ENCODE measurements at places on chromosomes 2 and 18. TPM values are rescaled to one million over a fixed set of nuclear protein-coding genes. Genes with fewer than 3 reads are reported as not detected.

DNA sequence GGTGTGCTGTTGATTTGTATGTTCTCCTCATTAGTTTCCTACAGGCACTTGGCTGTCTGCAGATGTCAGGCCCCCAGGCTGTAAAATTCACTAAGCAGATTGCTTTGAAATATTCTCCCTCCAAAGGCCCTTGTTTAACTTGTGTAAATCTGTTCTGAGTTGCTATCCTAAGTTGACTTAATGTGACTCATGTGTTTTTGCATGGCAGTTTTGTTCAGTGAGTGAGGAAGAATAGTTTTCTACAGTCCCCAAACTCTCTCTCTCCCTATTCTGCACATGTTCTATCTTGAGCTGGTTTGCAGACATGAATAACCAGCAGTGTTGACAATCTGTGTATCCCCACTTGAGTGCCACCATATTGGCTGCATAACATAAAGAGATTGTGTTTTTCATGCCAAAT is 1005.4 kb upstream of the DDX18 start:
- DNase-seq = no peak

Gene ATG9A
- 33.9 TPM for total RNA-seq

DNA sequence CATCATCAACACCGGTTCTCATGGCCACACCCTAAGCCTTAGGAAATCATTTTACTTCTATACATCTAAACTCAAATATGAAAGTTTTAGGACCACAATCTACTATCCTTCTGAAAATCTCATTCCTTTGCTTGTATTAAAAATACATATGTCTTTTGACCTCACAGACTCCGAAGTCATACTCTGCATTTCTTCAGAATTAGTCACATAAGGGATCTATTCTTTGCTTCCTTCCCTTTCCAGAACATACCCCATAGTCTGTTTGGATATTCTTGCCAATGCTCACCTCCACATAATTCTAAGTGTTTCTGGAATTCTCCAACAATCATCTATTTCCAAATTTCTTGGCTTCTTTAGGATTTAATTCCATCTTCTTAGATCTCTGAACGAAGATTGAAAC is 14.2 kb upstream of the DSG1 start:
- DNase-seq = no peak

DNA sequence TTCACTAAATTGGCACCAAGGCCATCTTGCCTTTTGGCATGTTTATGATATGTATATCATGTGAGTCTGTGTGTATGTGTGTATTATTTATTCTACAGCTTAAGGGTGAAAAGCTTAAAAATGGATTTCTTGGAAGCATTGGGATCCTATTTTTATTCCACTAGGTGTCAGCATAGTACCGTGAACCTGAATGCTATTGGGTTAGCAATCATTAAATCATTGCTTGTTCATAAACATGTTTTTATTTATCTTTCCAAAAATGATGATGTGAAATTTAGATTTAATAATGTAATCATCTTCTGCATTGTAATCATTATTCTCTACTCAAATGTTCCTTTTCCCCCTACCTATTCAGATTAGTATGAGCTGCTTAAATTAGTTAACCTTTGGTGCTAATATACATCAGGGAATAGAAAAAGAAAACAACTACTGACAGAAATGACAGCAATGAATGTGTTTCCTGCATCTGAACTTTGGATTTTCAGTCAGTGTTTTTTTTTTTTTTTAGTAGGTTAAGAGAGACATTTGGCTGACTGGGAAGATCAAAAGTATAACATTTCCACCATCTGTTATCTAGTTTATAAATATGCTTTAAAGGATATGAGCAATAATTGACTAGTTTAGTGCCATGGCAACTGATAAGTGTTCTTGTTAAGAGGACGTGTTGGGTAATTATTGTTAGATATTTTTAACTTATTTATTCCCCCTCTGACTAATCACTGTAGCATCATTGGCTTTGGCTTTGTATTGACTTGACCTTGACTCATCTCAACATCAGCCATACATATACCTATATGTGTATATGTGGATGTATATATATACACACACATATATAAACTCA is 14.1 kb upstream of the ZSWIM2 start:
- no peak for DNase-seq

DNA sequence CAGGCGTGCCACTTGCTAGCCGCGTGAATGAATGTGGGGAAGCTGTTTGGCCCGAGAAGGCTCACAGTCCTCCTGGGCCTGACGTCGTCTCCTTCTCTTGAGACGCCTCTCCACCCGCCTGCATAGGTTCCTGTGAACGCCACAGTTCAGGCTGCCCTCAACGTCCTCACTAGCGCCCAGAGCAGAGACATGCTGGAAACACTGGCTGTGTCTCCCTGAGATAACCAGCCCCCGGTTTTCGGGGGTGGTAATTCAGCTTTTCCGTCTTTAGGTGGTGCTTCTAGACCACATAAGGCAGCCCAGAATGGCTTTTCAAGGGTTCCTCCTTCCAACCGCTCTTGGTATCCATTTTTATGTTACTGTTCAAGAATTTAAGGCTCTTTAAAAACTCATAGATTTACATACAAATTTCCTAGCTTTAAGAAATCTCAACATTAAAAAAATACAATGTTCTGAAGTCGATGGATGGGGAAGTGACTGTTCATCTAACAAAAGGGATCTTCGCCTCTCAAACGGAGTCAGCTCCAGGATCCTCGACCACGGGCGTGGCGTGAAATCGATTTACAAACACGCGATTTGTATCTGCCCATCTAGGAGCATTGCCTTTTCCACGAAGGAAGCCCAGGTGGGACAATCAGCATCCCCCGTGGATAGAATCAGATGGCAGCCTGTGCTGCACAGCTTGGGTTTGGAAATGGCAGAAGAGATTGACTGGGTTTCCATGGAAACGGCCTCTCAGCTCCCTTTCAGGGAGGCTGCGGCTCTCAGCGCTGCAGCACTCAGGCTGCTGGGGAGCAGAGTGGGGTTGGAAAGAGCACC is 110.6 kb upstream of the PXDN start:
- DNase-seq = no peak

DNA sequence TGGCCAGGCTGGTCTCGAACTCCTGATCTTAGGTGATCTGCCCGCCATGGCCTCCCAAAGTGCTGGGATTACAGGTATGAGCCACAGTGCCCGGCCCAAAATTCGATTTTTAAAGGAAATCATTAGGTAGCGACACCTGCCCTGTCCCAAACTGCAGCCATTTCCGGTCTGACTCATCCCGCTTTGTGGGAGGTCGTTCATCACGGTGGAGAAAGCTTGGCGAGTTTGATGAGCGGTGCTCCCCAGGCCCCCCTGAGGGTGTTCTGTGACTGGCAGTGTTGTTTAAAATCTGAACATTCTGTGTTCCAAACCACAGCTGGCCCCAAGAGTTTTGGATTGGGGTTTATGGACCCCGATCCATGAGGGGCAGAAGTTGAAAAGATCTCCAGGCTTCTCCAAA is 53.0 kb upstream of the GLI2 start:
- DNase-seq = no peak

- no peak for DNase-seq
These were observed 365.1 kb upstream of the ETAA1 start for GRCh38 chr2:67032076-67032475.

DNA sequence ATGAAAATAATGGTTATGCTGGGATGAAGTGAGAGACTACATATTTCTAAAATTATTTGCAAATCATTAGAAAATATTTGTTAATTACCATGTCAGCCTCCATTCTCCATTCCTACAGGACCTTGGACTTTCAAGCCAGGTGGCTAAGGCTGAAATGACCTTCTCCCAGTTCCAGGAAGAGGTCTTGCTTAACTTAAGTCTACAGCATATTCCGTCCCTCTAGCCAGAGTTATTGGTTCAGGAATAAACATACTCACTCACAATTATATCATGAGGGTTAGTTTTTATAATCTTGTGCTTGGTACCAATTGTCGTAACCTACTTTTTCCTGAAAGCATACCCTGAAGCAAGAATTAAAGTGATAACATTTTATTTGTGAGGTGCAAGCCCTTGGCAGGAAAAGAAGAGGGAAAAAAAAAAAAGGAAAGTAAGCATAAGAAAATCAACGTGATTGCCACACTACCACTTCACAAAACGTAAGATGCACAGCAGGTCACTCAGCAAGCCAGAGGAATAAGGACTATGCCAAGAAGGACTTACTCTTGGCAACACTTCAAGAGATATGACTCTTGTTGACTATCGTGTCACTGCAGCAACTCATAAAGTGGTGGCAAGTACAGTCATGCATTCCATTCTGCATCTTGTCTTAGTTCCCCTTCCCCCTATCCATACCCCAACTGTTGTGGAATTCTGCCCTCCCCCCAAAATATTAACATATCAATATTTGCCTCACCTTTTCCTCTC is 479.1 kb downstream of the MBD2 start:
- no peak for DNase-seq

DNA sequence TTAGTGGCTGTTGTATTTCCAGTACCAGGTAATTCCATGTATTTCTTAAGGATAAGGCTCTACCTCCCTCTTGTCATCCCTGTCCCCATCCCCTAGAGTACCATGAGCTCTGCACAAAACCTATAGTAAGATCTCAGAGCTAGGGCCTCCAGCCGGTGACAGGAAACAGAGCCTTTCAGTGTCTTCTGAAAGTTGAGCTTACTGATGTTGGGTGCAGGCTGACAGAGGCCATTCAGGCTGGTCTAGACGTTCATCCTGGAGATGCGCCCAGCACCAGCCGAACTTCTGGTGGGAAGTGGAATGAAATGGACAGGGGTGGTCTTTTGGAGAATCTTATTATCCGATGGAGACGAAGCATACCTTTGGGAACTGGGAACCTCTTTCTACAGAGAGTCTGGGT is 16.7 kb upstream of the LYPD6B start:
- no peak for DNase-seq

DNA sequence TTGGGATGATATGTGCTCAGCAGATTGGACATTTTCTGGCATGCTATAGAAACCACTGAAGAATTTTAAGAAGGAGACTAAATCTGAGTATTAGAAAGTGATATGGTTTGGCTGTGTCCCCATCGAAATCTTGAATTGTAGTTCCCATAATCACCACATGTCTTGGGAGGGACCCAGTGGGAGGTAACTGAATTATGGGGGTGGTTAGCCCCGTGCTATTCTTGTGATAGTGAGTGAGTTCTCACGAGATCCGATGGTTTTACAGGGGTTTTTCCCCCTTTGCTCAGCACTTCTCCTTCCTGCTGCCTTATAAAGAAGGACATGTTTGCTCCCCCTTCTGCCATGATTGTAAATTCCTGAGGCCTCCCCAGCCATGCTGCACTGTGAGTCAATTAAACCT is 535.9 kb upstream of the VRK2 start:
- DNase-seq = no peak

DNA sequence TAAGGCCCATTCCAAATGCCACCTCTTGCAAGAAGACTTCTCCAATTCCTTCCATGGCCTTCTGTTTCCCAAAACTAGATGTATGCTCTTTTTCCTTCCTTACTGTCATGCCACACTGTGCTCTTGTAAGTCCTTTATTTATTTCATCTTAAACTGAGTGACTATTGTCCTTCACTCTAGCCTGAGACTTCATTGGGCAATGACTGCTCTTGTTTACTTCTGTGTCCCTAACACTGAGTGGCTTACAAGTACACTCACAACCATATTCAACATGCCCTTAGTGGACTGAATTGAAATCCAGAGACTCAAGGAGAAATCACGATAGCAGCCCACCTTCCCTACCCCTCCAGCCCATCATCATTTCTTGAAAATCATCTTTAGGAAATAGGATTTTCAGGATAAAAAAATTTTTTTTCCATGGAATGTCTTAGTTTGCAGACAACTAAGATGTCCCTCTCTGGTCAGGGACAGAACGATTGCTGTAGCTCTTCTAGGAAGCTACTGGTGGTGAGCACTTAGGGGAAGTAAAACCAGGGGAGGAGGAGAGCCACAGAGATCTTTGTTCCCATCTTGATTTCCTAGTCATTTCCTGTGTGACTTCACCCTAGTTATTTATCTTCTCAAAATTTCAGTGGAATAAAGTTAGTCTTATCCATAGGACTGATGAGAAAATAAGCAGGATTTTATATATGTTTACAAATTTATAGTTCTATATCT is 80.7 kb downstream of the CYRIA start:
- DNase-seq = no peak

DNA sequence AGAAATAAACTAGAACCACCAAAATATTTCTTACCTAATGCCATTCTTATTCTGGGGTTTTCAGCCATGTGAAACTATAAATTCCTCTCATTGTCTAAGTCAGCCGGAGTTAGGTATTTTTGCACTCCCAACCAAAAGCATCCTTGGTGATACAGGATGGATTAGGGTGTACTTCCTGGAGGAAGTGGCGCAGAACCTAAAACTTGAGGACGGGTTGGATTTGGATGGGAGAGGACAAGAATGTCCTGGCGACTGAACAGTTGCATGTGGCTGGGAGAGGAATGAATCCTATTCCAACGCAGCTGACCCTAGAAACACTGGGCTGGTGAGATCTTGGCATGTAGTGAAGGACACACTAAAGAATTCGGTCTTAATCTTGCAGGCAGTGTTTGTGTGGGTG is 58.5 kb downstream of the E2F6 start:
- DNase-seq = no peak

DNA sequence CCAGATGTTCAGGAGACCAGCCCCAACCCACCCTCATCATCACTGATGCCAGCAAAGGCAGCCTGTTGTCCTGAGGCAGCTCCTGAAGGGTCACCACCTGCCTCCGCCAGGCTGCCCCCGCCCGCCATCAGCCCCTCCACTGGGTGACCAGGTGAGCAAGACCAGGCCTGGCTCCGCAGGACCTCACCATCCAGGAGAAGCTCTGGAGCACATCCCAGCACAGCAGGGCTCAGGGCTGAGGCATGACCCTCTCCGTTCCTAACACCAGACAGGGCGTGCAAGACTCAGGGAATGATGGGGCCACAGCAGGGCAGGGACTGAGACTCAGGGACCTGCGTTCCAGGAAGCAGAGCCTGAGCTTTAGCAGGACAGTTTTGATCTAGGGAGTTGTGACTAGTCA is 218.8 kb upstream of the RAB6C start:
- DNase-seq = no peak

DNA sequence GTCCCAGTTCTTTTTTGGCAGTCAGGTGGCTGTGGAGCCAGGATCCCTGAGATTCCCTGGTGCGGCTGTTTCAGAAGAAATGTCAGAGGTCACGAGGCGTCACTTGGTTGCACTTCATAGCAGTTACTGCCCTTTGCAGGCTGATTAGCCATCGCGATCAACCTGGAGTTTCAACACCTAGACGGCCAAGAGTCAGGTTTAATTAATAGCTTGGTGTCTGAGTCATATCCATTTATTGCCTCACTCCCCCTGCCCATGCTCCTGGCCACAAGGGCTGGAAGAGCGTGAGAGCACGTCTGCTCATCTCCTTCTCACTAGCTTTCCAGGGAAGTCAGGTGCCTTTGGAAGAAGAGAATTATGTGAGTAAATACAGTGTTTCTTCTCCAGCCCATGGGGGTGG is 552.3 kb downstream of the TSN start:
- DNase-seq = no peak

Gene TACR1
- total RNA-seq = 3.4 TPM

Gene GPR75
- total RNA-seq = 4.3 TPM

Gene GPBAR1
- 1.6 TPM for total RNA-seq

DNA sequence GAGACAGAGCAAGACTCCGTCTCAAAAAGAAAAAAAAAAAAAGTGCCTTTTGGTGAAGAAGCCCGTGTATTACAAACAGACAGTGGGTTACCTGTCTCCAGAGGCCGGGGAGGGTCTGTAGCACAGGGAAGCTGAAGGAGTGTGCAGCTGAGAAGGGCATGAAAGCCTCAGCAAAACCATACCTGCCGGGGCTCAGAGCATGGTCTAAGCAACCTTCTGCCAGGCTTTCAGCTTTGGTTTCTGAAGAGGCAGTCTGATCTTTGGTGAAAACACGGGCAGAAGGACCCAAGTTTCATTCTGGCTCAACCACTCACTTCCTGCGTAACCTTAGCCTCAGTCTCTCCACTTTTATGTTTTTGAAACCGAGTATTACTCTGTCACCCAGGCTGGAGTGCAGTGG is 21.5 kb downstream of the SH2D6 start:
- DNase-seq = no peak

Gene SLC5A7
- total RNA-seq = 0.19 TPM

Gene C2orf80
- total RNA-seq = not detected
